Chondrocyte (in vitro differentiated cells): ENCODE measurements at places on chromosomes 5 and 9. TPM values are rescaled to one million over a fixed set of nuclear protein-coding genes. Genes with fewer than 3 reads are reported as not detected.

DNA sequence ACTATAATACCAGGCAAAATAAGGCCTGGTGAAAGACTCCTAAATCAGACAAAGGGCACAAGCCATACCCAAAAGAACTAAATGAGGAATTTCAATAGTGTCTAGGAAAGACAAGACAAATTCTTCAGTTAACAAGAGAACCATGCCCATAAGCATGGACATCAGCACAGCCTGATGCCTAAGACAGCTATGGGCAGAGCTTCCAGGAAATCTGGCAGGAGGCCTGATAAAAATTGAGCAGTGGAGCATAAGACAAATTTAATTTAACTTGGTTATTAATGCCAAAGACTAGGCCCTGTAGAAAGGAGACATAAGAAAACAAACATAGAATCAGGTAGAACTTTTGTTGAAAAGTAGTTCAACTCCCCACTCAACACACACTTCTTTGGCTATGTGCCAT lies 17.3 kb downstream of the KLHL3 start:
- H3K27me3 ChIP-seq: no peaks in the 10 kb centered on the region
- no peak for DNase-seq
- H3K4me3 ChIP-seq: no peak overlapping the region
- H3K4me1 ChIP-seq: no peaks in the 10 kb centered on the region
- H3K36me3 ChIP-seq: peaks cover 1% of the 10 kb centered on the region

The INSL4 gene
- not detected in 3 replicates for total RNA-seq

DNA sequence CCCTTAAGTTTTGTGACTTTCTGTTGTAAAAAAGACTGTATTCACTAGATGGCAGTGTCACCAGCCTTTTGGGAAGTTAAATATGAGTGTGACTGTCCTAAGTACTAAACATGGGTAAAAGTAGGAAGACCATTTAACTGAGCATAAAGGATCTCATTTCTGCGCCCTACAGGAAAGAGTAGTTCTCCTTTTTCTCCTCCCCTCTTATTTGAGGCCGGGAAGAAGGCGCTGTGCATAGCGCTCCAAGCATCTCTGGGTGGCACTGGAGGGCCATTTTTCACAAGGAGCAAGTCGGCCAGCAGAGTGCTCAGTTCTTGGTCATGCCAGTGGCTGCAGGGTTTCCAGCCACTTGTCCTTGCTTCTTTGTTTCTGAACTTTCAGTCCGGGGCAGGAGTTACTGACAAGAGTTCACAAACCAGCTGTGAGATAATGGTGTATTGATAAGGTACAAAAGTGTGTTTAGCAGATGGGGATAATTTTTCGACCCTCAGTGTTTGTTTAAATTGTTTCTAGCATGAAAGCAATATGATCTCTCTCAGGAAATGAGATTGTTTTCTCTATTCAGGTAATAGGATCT lies 227.6 kb upstream of the DMRT1 start:
- H3K36me3 ChIP-seq: no peaks in the 10 kb centered on the region
- peak overlapping the region; percentile 65 for H3K27ac ChIP-seq
- peaks cover 35% of the 10 kb centered on the region for H3K4me1 ChIP-seq

GRCh38 chr5:74019923-74020322 lies 393.9 kb downstream of the ARHGEF28 start:
- H3K36me3 ChIP-seq: no peaks in the 10 kb centered on the region
- no peak overlapping the region for H3K4me3 ChIP-seq
- H3K27me3 ChIP-seq: peaks cover 3% of the 10 kb centered on the region
- DNase-seq: no peak

The OTP gene
- not detected in 3 replicates for total RNA-seq

- H3K4me3 ChIP-seq: no peak overlapping the region
- no peak for DNase-seq
- peaks cover 12% of the 10 kb centered on the region for H3K4me1 ChIP-seq
- H3K36me3 ChIP-seq: no peaks in the 10 kb centered on the region
- H3K27me3 ChIP-seq: no peaks in the 10 kb centered on the region
Measured at GRCh38 chr5:157598350-157598936, 22.9 kb upstream of the ADAM19 start.

GRCh38 chr5:169089343-169089742 lies 211.6 kb downstream of the SLIT3 start:
- H3K4me1 ChIP-seq: peaks cover 5% of the 10 kb centered on the region
- no peak for DNase-seq
- no peak overlapping the region for H3K4me3 ChIP-seq
- H3K27me3 ChIP-seq: no peaks in the 10 kb centered on the region

- no peaks in the 10 kb centered on the region for H3K36me3 ChIP-seq
- no peak overlapping the region for H3K27ac ChIP-seq
- peaks cover 8% of the 10 kb centered on the region for H3K4me1 ChIP-seq
Measured at GRCh38 chr5:116536316-116537083, 38.1 kb downstream of the SEMA6A start.

- no peak overlapping the region for H3K4me3 ChIP-seq
- H3K36me3 ChIP-seq: peaks cover 3% of the 10 kb centered on the region
- peaks cover 16% of the 10 kb centered on the region for H3K4me1 ChIP-seq
- no peak overlapping the region for H3K27ac ChIP-seq
- no peak for DNase-seq
Measured at GRCh38 chr9:75483636-75484035, 395.3 kb downstream of the OSTF1 start.

DNA sequence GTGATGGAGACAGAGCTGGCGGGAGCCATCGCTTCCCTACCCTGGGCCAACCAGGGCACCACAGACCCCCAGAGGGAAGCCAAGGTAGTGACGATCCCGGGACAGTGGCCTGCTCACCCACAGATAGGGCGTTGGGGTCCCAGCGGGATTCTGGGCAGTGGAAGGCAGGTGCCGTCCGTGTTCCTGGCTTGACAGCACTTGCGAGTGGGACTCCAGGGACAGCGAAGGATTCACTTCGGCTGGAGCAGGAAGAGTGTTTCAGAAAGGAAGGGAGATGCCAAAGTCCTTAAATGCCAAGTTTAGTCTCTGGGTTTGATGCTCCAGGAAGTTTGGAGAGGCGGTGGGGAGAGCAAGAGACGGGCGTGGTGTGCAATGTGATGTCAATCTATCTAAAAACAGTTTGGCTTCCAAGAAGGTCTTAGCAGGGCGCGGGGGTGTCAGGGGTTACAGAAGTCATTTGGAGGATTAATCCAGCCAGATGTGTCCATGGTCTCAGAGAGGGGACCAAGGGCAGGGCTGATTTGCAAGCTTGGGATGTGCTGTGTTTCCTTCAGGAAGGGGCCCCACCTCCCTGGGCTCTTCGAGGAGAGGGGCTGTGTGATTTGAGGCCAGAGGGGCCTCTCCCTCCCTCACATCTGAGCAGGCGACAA lies 74.9 kb downstream of the NTNG2 start:
- peaks cover 4% of the 10 kb centered on the region for H3K4me1 ChIP-seq
- H3K36me3 ChIP-seq: no peaks in the 10 kb centered on the region
- peaks cover 32% of the 10 kb centered on the region for H3K27me3 ChIP-seq
- no peak for DNase-seq

DNA sequence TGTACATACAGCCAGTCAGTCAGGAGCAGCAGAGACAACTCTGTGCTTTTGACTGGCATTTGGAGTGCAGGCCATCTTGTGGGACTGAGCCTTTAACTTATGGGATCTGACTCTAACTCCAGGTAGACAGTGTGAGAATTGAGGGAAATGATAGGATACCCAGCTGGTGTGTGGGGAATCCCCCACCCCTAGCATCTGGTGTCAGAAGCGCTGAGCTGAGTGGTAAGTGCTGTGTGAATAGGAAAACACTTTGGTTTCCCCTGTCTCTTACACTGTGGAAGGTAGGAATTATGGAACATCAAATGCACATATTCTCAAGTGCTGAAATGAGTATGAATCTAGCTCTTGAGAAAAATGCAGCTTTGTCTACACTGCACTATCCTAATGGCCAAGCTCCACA lies 43.9 kb downstream of the CCDC125 start:
- H3K36me3 ChIP-seq: peaks cover 5% of the 10 kb centered on the region
- no peak for DNase-seq
- no peak overlapping the region for H3K27ac ChIP-seq
- H3K4me1 ChIP-seq: peaks cover 13% of the 10 kb centered on the region
- H3K4me3 ChIP-seq: no peak overlapping the region

DNA sequence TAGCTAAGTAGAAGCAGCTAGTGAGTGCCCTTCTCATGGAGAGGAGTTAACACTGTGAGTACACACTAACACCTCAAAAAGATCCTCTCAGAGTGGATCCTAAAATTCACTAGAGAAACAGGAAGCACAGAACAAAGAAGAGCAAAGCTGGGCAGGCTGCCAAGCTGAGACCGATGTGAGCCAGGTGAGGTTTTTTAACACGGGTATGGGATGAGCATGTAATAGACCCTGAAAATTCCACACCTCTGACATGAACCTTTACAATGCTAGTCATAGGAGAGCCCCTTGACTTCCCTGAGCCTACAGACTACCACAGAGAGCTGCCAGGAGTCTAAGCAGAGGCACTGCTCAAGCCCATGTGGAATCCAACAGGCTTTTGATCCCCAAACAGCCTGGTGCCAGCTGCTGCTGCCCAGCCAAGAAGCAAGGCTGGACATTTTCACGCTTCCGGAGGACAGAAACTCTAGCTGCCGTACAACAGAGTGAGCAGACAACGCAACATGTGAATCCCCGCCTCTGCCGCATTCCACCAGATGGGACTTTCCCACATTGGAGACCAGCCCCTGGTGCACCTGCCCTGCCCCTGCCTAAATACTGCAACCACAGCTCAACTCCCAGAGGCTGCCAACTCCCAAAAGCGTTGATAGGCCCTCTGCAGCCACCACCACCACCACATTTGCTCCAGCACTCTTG lies 280.8 kb downstream of the CDH10 start:
- no peak for DNase-seq
- H3K36me3 ChIP-seq: no peaks in the 10 kb centered on the region
- no peaks in the 10 kb centered on the region for H3K27me3 ChIP-seq

The GCNT4 gene
- total RNA-seq: 0.65 to 2.6 TPM (median 2.6 TPM) in 3 replicates

- H3K4me1 ChIP-seq: peaks cover 50% of the 10 kb centered on the region
- H3K4me3 ChIP-seq: no peak overlapping the region
- DNase-seq: no peak
- peak overlapping the region; percentile 62 for H3K27ac ChIP-seq
- no peaks in the 10 kb centered on the region for H3K36me3 ChIP-seq
Measured at GRCh38 chr5:17378346-17378997, 119.6 kb upstream of the TAF11L2 start.

- peaks cover 68% of the 10 kb centered on the region for H3K4me1 ChIP-seq
- DNase-seq: no peak
- H3K36me3 ChIP-seq: no peaks in the 10 kb centered on the region
- peak overlapping the region; percentile 84 for H3K27ac ChIP-seq
- H3K4me3 ChIP-seq: peak overlapping the region; percentile 69
Measured at GRCh38 chr5:33892620-33893137, 889 bp upstream of the ADAMTS12 start.

DNA sequence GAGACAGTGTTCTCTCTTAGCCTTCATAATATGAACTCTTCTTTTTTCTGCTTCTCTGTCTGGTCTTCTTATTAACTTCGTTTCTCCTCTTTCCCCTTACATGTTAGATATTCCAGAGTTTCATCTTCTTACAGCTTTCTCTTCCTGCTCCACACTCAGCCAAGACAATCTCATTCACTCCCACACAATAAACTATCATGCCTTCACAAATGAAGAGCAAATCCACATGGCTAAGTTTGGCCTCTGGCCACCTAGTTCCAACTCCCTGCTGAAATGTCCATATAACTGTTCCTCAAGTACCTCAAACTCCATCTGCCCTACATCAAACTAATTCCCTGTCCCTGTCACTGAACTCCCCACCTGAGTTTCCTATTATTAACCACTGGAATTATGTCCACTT lies 18.4 kb downstream of the IL33 start:
- H3K4me1 ChIP-seq: no peaks in the 10 kb centered on the region
- no peaks in the 10 kb centered on the region for H3K27me3 ChIP-seq
- H3K36me3 ChIP-seq: no peaks in the 10 kb centered on the region

DNA sequence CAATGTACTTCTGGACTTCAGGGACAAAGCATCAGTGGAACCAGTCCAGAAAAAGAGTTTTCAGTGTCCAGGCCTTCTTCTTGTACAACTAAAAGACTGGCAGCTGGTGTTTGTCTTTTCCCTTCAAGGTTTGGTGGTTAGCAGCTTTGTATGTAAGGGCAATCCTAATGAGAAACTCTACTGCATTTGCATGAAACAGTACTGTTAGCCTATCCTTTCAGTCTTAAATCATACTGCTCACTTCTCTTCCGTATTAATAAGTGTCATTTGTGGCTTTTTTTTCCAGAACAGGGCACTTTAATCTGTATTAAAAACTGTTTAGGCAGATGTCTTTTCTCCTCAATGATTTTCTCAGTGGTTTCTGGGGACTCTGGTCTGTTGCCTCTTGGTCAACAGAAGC lies 48.9 kb downstream of the FAM174A start:
- no peak overlapping the region for H3K4me3 ChIP-seq
- H3K36me3 ChIP-seq: peaks cover 11% of the 10 kb centered on the region
- H3K27ac ChIP-seq: peak overlapping the region; percentile 53
- H3K27me3 ChIP-seq: no peaks in the 10 kb centered on the region
- H3K4me1 ChIP-seq: no peaks in the 10 kb centered on the region
- no peak for DNase-seq

GRCh38 chr5:26877154-26877553 lies 161.2 kb downstream of the CDH9 start:
- H3K4me1 ChIP-seq: no peaks in the 10 kb centered on the region
- no peak overlapping the region for H3K27ac ChIP-seq
- peaks cover 6% of the 10 kb centered on the region for H3K27me3 ChIP-seq
- H3K4me3 ChIP-seq: no peak overlapping the region
- no peak for DNase-seq

The CBY3 gene
- total RNA-seq: not detected in 3 replicates

DNA sequence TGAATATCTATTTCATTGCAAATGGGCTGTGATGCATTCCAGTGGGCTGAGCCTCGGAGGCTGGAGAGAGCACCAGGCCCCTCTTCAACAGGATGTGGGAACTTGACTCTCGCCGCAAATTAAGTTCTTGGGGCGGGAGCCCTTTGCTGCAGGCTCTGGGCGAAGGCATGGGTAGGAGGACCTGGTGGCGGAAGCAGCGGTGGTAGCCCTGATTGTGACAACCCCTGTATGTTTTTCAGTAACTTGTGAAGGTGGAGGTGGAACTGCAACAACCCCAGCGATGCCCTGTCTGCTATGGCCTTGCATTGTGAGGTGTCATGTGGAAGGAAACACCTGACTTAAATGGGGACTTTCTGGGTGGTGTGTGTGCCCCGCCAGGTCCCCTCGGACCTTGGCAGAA lies 9.4 kb downstream of the FYB1 start:
- no peak for DNase-seq
- H3K36me3 ChIP-seq: no peaks in the 10 kb centered on the region
- peaks cover 6% of the 10 kb centered on the region for H3K27me3 ChIP-seq
